Stimulated activated CD4-positive, alpha-beta T cell treated with anti-CD3 and anti-CD28 coated beads, Interleukin-1b, Interleukin-23, amount 100 ng/mL, for 24 hours (primary cell): ENCODE measurements at places on chromosomes 6 and 20.

DNA sequence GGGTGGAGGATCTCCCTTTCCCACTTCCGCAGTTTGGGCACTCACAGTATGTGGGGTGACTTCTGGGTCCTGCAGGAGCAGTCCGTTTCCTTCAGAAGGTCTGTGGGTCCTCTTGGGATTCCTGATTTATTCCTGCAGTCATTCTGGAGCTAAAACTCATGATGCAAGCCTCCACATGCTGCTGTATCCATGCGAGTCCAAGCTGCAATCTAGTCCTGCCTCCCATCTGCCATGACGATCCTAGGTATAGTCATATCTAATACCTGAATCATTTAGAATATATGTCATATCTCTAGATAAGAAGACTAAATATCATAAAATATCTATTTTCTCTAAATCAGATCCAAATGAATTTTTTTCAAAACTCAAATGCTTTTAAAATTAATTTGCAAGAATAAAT is 103.4 kb upstream of the AHI1 start:
- no peak for DNase-seq

DNA sequence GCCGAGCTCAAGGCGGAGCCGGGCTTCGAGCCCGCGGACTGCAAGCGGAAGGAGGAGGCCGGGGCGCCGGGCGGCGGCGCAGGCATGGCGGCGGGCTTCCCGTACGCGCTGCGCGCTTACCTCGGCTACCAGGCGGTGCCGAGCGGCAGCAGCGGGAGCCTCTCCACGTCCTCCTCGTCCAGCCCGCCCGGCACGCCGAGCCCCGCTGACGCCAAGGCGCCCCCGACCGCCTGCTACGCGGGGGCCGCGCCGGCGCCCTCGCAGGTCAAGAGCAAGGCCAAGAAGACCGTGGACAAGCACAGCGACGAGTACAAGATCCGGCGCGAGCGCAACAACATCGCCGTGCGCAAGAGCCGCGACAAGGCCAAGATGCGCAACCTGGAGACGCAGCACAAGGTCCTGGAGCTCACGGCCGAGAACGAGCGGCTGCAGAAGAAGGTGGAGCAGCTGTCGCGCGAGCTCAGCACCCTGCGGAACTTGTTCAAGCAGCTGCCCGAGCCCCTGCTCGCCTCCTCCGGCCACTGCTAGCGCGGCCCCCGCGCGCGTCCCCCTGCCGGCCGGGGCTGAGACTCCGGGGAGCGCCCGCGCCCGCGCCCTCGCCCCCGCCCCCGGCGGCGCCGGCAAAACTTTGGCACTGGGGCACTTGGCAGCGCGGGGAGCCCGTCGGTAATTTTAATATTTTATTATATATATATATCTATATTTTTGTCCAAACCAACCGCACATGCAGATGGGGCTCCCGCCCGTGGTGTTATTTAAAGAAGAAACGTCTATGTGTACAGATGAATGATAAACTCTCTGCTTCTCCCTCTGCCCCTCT is 1.1 kb downstream of the CEBPB start:
- peak; percentile 45 for DNase-seq

DNA sequence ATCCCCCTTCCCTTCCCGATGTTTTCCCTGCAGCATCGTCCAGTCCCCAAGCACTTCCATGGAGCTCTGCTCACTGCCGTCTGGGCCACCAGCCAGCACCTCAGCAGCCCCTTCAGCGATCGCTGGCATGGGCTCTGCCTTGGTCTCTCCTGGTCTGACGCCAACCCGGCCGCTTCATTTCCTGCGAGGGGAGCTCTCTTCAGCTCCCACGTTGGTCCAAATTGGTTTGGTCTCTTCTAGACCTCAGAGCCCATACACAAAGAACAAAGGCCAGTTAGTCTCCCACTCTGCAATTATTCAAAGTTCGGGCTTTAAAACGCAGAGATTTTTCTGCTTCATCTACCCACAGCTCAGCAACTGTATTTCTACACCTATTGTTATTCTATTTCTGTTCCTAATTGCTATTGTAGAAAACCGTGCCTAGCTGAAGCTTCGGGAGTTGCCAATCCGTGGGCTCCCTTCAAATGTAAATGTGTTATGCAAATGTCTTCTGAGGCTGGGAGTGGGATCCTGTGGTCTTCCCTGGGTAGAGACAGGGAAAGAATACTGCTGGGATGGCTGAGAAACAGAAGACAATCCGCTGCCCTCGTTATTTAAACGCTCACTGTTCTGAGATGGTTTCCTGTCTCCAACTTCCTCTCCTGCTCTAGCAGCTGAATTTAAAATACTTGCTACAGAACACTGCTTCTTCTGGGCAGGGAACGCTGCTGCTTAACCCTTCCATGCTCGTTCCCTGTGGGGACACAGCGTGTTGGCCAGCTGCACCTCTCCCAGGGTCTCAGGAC is 154.2 kb upstream of the QKI start:
- DNase-seq, result no peak

- DNase-seq, result no peak
These were observed 117.0 kb upstream of the EDN1 start for GRCh38 chr6:12173181-12173580.

GRCh38 chr20:21901470-21902275 is 196.2 kb downstream of the PAX1 start:
- DNase-seq, result no peak

DNA sequence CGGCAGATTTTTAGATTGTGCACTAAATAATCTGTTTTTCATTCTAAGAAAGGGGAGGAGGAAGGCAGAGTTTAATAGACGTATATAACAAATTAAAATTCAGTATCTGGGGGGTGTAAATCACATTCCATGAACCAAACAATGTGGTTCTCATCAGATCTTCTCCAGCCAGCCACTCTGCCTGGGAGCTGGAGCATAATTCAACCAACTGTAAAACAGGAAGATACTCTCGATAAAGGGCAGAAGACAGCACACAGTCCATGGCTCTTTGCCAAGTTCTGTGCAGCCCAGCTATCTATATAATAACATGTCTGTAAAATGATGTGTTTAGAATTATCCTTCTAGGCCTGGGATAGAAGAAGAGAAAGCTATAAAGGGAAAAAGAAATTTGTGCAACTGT is 289.9 kb upstream of the ZFP64 start:
- DNase-seq, result no peak

DNA sequence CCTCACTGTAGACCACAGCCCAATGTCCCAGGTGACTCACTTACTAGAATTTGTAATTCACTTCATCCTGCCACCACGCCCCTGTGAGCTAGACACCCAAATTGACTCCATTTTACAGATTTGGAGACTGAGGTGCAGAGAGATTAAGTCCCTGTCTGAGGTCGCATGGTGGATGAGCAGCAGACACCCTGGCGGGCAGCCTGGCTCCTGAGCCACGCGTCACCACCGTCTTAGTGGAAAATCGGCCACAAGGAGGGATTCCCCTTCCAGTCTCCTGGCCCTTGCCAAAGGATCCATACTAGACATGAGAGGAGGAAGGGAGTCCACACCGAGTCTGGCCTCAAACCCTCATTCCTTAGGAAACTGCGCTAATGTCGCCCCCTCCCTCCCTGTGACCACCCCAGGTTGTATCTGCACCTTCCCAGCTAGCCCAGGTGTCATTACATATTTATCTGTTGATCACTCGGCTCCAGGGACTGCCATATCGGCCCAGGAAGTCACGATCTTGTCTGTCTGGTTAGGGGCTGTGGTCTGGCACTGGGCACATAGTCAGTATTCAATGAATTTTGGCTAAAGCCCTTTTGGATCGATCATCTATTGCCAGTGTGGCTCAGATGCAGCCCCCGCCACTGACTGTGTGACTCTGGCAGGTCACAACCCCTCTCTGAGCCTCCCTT is 25.7 kb upstream of the PTGIS start:
- DNase-seq, result no peak
